Activated T-helper 1 cell treated with anti-CD3 and anti-CD28 coated beads, Interleukin-2, amount 50 U/mL, for 16 hours (primary cell): ENCODE measurements at places on chromosomes 3 and 15.

DNA sequence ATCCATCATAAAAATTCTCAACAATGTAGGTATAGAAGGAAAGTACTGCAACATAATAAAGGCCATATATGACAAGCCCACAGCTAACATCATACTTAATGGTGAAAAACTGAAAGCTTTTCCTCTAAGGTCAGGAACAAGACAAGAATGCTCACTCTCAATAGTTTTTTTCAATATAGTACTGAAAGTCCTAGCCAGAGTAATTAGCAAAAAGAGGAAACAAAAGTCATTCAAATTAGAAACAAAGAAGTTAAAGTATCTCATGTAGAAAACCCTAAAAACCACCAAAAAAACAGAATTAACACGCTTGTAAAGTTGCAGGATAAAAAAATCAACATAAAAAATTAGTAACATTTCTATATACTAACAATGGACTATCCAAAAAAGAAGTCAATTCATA is 61.8 kb downstream of the MYH15 start:
- DNase-seq: no peak

DNA sequence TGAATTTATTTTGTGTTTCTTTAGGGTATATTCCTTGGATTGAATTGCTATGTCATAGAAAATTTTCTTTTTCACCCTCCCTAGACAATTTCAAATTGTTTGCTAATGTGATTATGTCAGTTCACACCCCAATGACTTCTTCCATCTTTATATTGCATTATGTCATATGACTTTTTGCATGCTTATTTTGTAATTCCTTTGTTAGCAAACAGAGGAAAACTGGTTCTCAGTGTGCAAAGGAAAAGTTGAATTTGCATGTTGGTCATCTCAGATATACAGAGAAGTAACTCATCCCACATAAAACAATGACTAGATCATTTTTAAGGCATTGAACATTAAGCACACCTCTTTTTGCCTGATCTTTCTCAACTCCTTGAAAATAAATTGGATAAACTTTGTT is 3.3 kb upstream of the RNF13 start:
- DNase-seq: no peak

DNA sequence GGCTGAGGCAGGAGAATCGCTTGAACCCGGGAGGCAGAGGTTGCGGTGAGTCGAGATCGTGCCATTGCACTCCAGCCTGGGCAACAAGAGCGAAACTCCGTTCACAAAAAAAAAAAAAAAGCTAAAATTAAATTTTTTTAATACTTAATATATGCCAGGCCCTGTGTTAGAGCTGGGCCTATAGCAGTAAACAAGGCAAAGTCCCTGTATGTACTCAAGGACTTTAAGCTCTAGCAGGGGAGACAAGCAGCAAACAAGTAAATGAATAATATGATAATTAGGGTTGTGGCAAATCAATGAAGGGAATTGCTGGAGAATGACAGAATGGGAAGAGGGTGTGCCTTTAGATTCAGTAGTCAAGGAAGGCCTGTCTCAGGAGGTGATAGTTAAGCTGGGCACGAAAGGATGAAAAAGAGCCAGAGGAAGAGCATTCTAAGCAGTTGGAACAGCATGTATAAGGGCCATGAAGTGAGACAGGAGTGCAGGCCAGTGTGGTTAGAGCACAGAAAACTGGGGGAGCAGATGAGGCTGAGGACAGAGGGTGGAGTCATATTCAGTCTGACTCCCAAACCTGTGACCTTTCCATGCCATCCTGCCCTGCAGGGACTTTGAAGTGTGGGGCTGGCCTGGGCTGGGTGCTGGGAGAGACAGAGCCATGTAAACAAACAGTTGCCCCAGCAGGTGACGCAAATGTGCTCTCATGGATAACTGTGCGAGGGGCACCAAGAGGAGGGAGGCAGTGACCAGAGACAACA is 6.6 kb upstream of the RAF1 start:
- DNase-seq: no peak

DNA sequence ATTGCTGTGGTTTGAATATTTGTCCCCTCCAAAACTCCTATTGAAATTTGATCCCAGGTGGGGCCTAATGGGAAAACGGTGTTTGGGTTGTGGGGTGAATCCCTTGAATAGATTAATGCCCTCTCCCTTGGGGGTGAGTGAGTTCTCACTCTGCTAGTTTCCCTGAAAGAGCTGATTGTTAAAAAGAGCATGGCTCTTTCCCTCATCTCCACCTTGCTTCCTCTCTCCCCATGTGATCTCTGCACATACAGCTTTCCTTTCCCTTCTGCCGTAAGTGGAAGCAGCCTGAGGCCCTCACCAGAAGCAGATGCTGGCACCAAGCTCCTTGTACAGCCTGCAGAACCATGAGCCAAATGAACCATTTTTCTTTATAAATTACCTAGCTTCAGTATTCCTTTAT is 394.9 kb upstream of the WNT5A start:
- DNase-seq: no peak

GRCh38 chr3:39401983-39402382 is 4.5 kb upstream of the RPSA start:
- DNase-seq: no peak

- no peak for DNase-seq
These were observed 888.3 kb upstream of the NR2F2 start for GRCh38 chr15:95442107-95442719.

DNA sequence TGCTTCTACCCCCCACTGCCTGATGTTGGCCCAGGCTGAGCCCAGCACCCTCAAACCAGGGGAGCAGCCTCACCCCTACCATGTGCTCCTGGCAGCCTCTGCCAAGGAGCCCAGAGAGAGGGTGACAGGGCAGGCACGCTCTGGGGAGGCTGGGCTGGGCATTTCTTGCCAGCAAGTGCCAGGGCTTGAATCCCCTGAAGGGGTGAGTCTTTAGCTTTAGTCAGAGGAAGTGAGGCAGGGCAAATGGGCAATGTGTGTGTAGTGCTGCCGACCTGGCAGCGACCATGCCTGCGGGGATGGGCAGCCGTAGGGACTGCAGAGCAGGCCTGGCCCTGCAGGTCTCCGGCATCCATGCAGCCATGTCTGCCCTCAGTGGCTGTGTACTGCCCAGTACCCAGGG is 18.1 kb downstream of the DUSP7 start:
- DNase-seq: no peak

DNA sequence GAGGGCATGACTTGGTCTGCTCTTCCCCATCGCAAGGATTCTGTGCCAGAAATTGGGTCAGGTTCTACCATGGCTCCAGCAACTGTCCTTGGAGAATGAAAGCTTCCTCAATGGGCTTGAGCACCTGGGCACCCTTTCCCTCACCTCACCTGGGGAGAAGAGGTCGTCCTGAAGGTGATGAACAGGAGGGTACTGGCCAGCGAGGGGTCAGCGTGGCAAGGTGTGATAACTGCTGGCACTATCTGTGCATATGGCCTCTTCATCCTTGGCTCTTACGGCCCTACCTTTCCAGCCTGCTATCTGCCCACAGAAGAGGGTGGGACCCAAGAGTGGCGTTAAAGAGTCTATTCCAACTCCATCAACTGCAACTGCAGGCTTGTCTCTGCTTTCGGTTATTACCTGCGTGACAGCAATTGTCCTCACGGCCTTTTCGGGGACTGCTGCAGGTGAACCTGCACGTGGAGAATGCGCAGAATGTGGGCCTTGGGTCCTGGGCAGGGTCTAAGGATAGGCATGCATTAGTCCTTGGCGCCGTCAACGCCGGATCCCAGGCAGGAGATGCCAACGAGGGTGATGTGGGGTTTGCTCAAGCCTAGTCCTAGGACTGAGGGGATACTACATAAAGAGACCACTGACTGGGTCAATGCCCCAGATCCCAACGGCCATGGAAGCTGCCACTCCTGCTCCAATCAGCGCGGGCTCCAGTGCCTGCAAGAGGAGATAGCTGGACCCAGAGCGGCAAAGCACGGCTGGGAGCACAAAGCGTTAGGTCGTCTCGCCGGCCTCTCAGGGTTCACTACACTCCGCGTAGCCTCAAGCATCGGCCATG is 625 bp upstream of the RBM15B start:
- no peak for DNase-seq

DNA sequence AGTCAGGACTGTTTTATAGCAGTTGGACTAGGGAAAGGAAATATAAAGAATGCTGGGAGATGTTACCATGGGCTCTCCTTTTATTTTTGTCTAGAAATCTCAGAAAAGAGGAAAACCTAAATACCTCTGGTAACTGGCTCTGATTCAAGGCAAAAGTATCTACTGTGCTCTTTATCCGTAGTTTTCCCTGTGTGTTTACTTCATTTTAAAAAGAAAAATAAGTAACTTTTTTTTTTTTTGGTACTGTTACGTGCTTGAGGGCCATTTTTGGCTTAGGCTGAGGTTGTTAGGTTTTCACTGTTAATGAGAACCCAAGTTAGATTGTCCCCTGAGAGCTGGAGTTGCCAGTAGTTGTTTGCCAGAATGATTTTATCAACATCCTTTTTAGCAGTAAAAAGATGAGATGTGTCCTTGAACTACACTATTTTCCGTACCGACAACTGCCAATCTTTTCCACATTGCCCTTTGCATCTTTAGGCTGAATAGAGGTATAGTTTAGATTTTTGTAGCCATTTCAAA is 35.8 kb downstream of the IQGAP1 start:
- DNase-seq: no peak

GRCh38 chr3:45234250-45234649 is 8.2 kb upstream of the TMEM158 start:
- DNase-seq: no peak

- DNase-seq: no peak
These were observed 770.7 kb upstream of the ALCAM start for GRCh38 chr3:104596054-104596453.

GRCh38 chr3:43838877-43839276 is 148.1 kb downstream of the ABHD5 start:
- no peak for DNase-seq

- DNase-seq: no peak
These were observed 8.9 kb upstream of the TKT start for GRCh38 chr3:53264718-53265117.

DNA sequence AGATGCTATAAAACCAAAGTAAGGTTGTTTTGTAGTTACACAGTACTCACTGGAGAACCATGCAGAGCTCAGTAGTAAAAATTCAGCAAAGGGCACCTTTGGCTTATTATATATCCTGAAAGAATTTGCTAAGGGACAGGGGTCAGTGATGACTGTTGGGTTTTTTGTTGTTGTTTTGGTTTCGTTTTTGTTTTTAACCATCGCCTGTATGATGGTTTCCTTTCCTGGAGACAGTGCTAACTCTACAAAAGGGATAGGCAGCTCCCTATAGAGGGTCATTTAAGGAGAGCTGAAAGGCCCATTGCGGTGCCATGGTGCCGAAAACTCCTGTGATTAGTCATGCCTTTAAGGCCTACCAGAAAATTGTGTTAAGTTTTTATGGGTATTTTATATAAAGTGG is 118.2 kb upstream of the GOLIM4 start:
- DNase-seq: no peak

DNA sequence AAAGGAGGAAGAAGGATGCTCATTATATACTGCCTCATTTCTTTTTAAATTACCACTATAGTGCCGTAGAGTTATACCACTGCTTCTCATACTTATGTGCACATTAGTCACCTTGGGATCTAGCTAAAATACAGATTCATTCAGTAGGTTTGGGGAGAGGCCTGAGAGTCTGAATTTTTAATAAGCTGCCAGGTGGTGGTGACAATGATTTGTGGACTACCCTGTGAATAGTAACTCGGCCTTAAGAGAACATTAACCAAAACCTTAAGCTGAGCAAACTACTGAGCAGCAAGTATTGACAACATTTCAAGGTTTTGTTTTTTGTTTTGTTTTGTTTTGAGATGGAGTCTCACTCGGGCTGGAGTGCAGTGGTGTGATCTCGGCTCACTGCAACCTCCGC is 19.8 kb downstream of the UBA5 start:
- DNase-seq: no peak

DNA sequence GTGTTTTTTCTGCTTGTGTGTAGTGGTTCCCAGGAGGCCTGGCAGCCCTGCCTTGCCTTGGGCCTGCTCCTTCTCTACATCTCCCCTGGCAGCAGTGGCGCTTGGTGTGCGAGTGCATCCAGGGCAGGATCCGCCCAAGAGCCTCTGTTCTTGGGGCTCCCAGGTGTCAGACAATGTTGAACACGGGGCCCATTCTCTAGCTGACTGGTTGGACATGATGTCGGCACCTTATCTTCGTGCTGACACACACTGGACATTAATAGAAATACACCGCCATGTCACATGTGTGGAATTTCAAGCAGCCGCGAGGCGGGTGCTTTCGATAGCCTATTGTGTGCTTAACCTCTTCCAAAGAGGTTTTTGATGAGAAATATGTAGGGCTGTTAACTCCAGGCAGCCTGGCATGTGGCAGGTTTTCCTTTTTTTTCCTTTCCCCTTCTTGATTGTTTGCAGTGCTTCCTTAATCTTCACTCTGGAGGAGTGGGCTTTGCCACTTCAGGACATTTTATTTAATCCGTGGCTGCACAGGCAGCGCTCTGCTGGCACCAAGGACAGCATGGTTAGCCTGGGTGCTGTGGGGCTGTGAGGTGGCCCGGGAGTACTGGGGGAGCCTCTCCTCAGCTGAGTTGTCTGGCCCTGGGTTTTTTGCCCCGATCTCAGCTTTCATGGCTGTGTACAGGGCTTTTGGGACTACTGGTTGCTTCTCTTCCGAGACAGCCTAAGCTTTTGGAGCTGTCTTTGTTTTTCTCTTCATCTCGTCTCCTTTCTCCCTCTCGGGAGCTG is 42.5 kb downstream of the CHCHD6 start:
- DNase-seq: no peak

- DNase-seq: no peak
These were observed 742 bp downstream of the TNK2 start for GRCh38 chr3:195907684-195907933.

GRCh38 chr3:105786241-105786640 is 82.6 kb downstream of the CBLB start:
- DNase-seq: no peak

DNA sequence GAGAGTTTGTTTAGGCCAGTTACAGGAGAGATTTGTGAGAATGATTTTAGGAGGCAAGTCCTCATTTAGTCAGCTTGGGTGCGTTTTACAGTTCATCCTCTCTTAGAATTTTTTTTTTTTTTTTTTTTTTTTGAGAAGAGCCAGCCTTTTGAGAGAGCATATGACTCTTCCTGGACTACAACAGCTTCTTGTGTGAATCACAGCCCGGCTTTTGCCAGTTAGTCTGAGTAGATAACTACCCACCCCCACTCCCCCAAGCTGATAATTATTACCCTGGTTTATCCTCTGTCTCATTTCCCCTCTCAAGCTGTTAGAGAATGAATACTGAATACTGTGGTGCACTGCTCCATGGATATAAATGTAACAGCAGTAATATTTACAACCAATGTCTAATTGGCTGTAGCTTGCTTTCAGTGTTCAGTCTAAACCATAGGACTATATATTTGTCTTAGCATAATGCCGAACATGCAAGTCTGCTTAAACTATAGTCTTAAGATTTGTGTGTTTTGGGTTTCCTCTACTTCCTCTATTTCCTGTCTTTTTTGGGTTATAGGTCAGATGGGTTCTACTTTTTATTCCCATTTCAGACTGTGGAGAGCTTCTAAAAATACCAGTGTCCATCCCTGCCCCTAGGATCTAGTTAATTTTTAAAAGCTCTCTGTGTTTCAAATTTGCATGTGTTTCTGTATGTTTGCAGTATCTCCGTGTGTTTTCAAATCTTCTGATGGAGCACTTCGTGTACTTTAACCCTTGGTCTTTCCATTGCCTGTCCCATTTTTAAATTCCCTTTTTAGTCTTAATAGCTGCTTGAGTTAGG is 8.0 kb downstream of the CHD2 start:
- DNase-seq: no peak

- DNase-seq: no peak
These were observed 105.3 kb downstream of the TNIK start for GRCh38 chr3:171354706-171355582.
